ENCODE measurements at places on chromosomes 7 and 10.

DNA sequence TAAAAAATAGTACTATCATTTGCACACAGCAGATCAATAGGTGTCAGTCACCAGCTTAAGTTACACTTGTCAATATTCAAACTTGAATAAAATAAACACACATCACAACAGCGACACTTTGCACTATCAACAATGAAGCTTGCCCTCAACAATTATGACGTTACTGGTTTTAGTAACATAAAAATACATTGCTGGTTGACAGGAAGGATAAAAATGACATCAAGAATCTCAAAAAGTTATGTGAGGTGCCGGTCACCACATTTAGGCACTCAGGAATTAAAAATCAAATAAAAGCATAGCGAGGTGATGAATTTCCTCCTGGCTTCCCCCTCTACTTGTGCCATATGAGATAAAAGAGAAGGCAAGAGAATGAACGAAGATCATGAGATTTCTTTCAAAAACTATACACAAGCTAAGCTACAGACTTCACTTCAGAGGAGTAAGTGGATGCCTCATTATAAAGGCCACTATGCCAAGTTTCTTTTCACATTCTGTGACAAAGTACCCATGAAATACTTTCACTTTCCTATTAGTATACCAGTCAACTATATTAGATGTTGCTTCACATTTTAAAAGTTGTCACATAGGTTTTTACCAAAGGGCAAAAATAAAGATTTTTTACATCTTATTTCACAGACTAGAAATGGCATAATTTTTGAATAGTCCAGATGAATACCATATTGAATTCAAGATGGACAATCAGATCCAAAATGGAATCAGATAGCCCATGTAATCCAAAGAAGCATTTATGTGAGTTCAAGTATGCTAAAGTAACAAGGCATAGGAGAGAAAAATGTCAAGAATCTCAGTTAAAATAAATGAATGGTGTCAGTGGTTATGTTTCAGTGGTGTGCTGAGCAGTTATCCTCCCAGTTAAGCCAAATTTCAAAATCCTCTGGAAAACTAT is 3.6 kb downstream of the CCDC71L start:
- no peak for DNase-seq

GRCh38 chr10:61464461-61465170 is 11.4 kb upstream of the TMEM26 start:
- DNase-seq = no peak

- DNase-seq = no peak
These were observed 5.2 kb downstream of the CEP55 start for GRCh38 chr10:93501650-93502049.

GRCh38 chr7:76220185-76221057 is 18.7 kb downstream of the SRRM3 start:
- DNase-seq = no peak
